ENCODE measurements at places on chromosomes 4 and X. TPM values are rescaled to one million over a fixed set of nuclear protein-coding genes. Genes with fewer than 3 reads are reported as not detected.

GRCh38 chrX:55111578-55112254 is 22.9 kb downstream of the PAGE2 start:
- peaks cover 12% of the 10 kb centered on the region for H3K4me1 ChIP-seq
- H3K27me3 ChIP-seq: no peaks in the 10 kb centered on the region
- no peak for DNase-seq
- no peaks in the 10 kb centered on the region for H3K36me3 ChIP-seq

DNA sequence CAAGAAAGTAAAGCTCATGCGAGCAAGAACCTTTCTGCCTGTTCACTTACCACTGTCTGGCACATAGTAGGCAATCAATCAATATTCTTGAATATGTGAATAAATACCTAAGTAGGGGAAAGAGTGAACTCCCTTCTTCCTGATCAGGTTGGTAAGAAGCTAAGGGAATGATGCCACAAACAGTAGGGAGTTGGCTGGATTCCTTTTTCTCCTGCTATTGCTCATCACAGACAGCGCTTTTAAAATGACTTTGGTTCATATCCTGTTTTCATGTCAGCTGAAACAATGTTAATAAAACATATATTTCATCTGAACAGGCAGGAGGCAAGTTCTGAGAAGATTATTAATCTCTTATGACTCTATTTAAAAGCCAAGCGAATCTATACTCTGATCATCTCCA is 99.2 kb downstream of the NSUN7 start:
- peak overlapping the region; percentile 83 for H3K27ac ChIP-seq
- peaks cover 7% of the 10 kb centered on the region for H3K36me3 ChIP-seq
- no peaks in the 10 kb centered on the region for H3K27me3 ChIP-seq
- peaks cover 53% of the 10 kb centered on the region for H3K4me1 ChIP-seq

DNA sequence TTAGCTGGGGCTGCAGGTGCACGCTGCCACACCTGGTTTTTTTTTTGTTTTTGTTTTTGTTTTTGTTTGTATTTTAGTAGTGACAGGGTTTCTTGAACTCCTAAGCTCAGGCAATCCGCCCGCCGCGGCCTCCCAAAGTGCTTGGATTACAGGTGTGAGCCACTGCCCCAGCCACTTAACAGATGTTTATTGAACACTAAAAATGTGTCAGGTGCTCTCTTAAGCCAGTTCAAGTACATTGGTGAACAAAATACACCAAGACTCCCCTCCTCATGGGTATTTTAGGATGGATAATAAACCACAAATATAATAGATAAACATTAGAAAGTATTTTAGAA is 69.9 kb downstream of the TRAPPC11 start:
- H3K36me3 ChIP-seq: no peaks in the 10 kb centered on the region
- no peak overlapping the region for H3K27ac ChIP-seq
- H3K4me3 ChIP-seq: no peak overlapping the region
- H3K27me3 ChIP-seq: no peaks in the 10 kb centered on the region

GRCh38 chr4:158906073-158906472 is 137.2 kb downstream of the FNIP2 start:
- no peaks in the 10 kb centered on the region for H3K27me3 ChIP-seq
- H3K36me3 ChIP-seq: peaks cover 12% of the 10 kb centered on the region
- no peak overlapping the region for H3K4me3 ChIP-seq
- H3K27ac ChIP-seq: no peak overlapping the region

Gene FAM9C
- 0.25 TPM for total RNA-seq

GRCh38 chr4:68734095-68734494 is 63.6 kb upstream of the UGT2B15 start:
- no peak overlapping the region for H3K4me3 ChIP-seq
- H3K4me1 ChIP-seq: peaks cover 15% of the 10 kb centered on the region
- H3K36me3 ChIP-seq: no peaks in the 10 kb centered on the region
- H3K27ac ChIP-seq: no peak overlapping the region
- no peaks in the 10 kb centered on the region for H3K27me3 ChIP-seq

Gene NSUN7
- 4.7 TPM for total RNA-seq

Gene RIPPLY1
- not detected for total RNA-seq

Gene ATP10D
- total RNA-seq: 7.9 TPM

- no peak overlapping the region for H3K27ac ChIP-seq
- DNase-seq: no peak
- peaks cover 10% of the 10 kb centered on the region for H3K4me1 ChIP-seq
- H3K4me3 ChIP-seq: no peak overlapping the region
Measured at GRCh38 chr4:115119804-115120352, 6.5 kb upstream of the NDST4 start.

DNA sequence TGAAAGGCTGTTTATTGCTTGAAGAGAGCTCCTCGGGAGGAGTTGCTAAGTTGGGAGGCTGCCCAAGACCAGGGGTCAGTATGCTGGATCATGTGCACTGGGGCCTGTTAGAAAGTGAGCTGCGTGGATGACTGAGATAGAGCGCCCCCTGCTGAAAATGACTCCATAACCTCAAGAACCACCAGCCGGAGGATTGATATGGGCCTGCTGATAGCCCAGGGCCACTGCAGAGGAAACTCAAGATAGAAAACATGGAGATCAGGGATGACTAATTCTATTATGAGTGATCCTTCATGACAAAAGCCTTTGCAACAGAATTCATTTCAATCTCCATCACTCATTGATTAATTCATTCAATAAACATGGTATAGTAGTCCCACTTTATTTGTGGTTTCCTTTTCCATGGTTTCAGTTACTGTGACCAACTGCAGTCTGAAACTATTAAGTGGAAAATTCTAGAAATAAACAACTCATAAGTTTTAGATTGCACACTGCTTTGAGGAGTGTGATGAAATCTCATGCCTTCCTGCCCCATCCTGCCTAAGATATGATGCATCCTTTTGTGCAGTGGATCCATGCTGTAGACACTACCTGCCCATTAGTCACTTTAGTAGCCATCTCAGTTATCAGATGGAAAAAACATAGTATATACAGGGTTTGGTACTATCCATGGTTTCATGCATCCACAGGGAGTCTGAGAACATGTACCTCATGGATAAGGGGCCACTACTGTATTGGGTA is 126.7 kb upstream of the MBNL3 start:
- H3K27me3 ChIP-seq: no peaks in the 10 kb centered on the region
- H3K4me3 ChIP-seq: no peak overlapping the region
- no peak overlapping the region for H3K27ac ChIP-seq
- no peaks in the 10 kb centered on the region for H3K4me1 ChIP-seq
- peak; percentile 55 for DNase-seq

DNA sequence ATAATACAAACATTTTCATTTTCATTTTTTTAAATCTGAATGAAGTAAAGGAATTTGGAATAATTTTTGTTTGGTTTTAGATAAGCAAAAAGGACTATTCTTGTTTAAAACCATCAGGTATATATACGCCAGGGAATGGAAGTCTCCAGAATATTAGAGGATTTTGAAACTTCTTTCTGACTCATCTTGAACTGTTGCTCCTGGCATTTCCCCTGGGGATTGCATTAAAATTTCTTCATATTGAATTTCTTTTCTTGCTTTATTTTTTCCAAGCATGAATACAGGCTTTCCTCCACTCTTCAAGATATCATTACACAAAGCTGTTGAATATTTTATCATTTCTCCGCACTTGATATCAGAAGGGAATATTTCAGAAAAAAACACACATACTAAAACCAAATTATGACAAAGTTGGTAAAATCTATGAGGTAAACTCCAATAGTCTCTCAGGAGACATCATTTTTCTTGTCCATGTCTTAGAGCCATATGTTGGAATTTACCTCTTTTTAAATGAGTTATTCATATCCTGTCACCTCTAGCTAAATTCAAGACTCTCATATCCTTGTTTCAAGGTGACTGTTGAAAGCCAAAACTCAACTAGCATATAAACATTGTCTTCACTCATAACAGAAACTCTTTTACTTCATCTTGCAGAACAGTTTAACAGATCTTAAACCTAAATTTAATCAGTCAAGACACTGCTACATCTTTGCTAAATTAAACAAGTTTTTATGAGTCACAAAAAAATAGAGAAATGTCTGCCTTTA is 20.7 kb upstream of the CSN1S1 start:
- H3K4me3 ChIP-seq: no peak overlapping the region
- H3K27me3 ChIP-seq: peaks cover 28% of the 10 kb centered on the region
- H3K27ac ChIP-seq: no peak overlapping the region
- DNase-seq: no peak
- no peaks in the 10 kb centered on the region for H3K4me1 ChIP-seq

Gene NWD2
- 0.05 TPM for total RNA-seq

Gene GPRIN3
- 0.70 TPM for total RNA-seq

GRCh38 chrX:136497556-136498052 is at the start of gene HTATSF1:
TSS of gene HTATSF1 (plus strand) at chrX:136497592. CDS start at chrX:136497685, 93 bp downstream.
- peaks cover 14% of the 10 kb centered on the region for H3K4me1 ChIP-seq
- H3K4me3 ChIP-seq: peak within 1 kb of the TSS; percentile 95
- H3K36me3 ChIP-seq: no peaks in the 10 kb centered on the region
- H3K27me3 ChIP-seq: peaks cover 5% of the 10 kb centered on the region
- no peak for DNase-seq

- H3K4me1 ChIP-seq: peaks cover 21% of the 10 kb centered on the region
- no peaks in the 10 kb centered on the region for H3K27me3 ChIP-seq
- H3K36me3 ChIP-seq: peaks cover 2% of the 10 kb centered on the region
- no peak overlapping the region for H3K4me3 ChIP-seq
- DNase-seq: no peak
Measured at GRCh38 chrX:10755439-10756334, 135.3 kb upstream of the MID1 start.

DNA sequence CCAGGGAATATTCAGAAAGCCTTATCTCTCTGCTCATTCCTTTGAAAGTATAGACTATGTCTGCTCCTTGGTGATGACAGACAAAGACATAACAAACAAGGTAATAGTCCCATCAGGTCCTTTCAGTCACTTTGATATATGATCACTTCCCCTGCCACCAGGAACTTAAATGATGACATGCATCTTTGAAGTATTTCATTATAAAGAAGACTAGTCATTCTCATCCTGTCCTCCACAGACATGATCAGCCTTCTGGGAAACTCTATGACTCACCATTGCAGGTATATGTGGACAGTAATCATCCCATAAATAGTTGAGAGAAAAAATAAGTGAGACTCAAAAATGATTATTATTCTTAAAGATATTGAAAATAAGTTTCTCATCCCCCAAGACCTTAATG is 117.5 kb upstream of the VCX2 start:
- H3K36me3 ChIP-seq: no peaks in the 10 kb centered on the region
- peaks cover 3% of the 10 kb centered on the region for H3K27me3 ChIP-seq
- H3K27ac ChIP-seq: no peak overlapping the region
- no peak for DNase-seq
- no peak overlapping the region for H3K4me3 ChIP-seq

DNA sequence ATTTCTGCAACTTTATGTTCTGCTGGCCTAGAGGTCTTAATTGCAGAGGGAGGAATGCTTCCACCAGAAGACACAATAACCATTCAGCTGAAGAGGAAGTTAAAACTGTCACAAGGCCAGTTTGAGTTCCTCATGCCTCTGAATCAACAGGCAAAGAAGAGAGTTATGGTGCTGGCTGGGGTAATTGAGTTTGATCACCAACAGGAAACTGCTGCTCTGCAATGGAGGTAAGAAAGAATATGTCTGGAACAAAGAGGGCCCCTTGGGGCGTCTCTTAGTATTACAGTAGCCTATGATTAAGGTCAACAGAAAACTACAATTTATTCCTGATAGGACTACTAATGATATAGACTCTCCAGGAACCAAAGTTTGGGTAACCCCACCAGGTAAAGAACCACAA is 744.0 kb downstream of the FSTL5 start:
- no peak overlapping the region for H3K27ac ChIP-seq
- H3K36me3 ChIP-seq: no peaks in the 10 kb centered on the region
- no peak overlapping the region for H3K4me3 ChIP-seq
- no peak for DNase-seq

Gene GRID2
- 1.3 TPM for total RNA-seq

GRCh38 chr4:13907255-13907751 is 279.8 kb upstream of the BOD1L1 start:
- no peak overlapping the region for H3K4me3 ChIP-seq
- H3K27me3 ChIP-seq: no peaks in the 10 kb centered on the region
- peaks cover 22% of the 10 kb centered on the region for H3K4me1 ChIP-seq
- H3K27ac ChIP-seq: no peak overlapping the region
- no peak for DNase-seq

DNA sequence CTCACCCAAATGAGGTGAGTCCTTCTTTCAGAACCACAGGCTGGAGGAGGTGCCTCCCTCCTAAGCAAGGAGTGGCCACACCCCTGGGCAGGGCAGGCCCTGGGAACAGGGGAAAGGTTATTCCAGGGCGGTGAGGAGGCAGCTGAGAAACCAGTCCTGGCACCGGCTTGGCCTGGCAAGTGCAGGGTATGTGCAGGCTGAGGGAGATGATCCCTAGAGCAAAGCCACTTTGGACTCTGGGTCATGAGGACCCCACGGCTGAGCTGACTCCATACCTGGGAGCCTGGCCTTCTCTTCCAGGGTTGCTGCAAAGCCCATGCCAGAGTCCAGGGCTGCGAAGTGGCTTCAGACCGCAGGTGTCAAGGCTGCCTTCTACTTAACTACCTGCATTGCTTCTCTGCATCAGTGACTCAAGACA is 49.5 kb upstream of the HELT start:
- no peaks in the 10 kb centered on the region for H3K4me1 ChIP-seq
- DNase-seq: no peak
- H3K4me3 ChIP-seq: no peak overlapping the region
- H3K27me3 ChIP-seq: peaks cover 10% of the 10 kb centered on the region
- no peak overlapping the region for H3K27ac ChIP-seq

Gene MAGED4B
- 175 TPM for total RNA-seq

DNA sequence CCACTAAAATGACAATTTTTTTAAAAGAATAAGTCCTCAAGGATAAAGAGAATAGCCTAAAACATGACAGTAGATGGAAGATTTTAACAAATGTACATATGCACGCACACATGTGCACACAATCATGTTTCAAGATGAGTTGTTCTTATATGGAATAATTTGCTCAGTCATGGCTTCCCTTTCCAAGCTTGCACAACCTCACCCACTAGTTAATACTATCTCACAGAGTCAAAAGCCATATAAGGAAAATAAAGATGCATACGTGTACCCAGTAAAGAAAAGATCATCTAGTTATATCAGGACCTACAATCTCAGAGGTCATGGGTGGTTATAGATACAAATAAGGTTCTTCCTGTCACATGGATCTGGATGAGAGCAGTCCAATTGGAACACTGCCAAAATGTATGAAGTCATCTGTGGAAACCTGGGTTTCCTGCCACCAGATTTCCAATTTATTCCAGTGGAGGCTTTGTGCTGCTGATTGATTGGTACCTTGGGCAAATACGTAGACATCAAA is 56.1 kb downstream of the FAM13A start:
- H3K27me3 ChIP-seq: no peaks in the 10 kb centered on the region
- H3K36me3 ChIP-seq: peaks cover 20% of the 10 kb centered on the region
- H3K27ac ChIP-seq: no peak overlapping the region
- H3K4me3 ChIP-seq: no peak overlapping the region

GRCh38 chrX:96176921-96177320 is 507.7 kb upstream of the DIAPH2 start:
- no peaks in the 10 kb centered on the region for H3K4me1 ChIP-seq
- no peak for DNase-seq
- no peak overlapping the region for H3K27ac ChIP-seq
- H3K27me3 ChIP-seq: no peaks in the 10 kb centered on the region
- H3K36me3 ChIP-seq: no peaks in the 10 kb centered on the region

DNA sequence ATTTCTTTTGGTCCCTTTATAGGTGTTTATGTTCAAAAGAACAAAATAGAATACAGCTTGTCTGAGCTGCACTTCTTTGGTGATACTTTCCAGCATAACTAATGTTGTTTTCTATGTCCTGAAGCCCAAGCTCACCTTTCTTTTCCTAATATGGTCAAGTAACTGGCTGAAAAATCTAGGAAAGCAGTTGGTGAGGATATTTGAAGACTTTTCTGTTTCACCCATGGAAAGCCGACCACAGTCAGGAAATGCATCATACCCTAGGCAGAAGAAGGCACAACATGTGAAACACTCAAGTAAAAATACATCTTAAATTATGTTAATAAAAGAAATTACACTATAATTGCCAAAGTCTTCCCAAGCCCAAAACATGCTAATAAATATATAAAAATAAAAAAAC is 337.0 kb downstream of the PDGFC start:
- H3K27ac ChIP-seq: no peak overlapping the region
- H3K27me3 ChIP-seq: no peaks in the 10 kb centered on the region
- DNase-seq: no peak
- H3K36me3 ChIP-seq: no peaks in the 10 kb centered on the region
- no peak overlapping the region for H3K4me3 ChIP-seq
